ENCODE measurements at places on chromosomes 2 and 18.

DNA sequence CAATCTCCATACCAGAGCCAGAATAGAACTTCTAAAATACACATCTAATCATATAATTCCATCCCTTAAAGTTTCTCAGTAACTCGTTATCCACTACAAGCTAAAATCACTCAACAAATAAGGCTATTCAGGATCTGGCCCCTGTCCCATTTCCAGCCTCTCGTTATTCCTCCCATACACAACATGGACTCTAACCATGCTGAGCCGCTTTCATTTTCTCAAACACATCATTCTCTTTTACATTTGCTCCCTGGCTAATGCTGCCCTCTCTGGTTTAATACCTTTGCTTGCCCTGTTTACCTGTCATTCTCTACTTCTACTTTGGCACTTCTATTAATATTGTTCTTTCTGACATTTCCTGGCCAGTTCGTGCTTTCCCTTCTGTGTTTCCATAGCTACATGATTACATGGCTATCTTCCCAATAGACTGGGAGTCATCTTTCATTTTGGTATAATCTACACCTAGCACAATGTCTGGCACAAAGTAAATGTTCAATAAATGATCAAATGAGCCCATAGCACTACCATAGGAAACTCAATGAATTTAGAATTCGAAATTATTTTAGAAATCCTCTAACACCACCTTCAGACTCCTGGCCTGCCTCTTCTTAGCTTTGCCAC is 163.6 kb upstream of the VRK2 start:
- DNase-seq: no peak

GRCh38 chr18:78292618-78293380 is 686.8 kb upstream of the SALL3 start:
- DNase-seq: no peak

GRCh38 chr2:10971161-10971887 is 59.6 kb downstream of the KCNF1 start:
- no peak for DNase-seq

GRCh38 chr18:1805521-1805920 is 765.8 kb downstream of the METTL4 start:
- DNase-seq: no peak

DNA sequence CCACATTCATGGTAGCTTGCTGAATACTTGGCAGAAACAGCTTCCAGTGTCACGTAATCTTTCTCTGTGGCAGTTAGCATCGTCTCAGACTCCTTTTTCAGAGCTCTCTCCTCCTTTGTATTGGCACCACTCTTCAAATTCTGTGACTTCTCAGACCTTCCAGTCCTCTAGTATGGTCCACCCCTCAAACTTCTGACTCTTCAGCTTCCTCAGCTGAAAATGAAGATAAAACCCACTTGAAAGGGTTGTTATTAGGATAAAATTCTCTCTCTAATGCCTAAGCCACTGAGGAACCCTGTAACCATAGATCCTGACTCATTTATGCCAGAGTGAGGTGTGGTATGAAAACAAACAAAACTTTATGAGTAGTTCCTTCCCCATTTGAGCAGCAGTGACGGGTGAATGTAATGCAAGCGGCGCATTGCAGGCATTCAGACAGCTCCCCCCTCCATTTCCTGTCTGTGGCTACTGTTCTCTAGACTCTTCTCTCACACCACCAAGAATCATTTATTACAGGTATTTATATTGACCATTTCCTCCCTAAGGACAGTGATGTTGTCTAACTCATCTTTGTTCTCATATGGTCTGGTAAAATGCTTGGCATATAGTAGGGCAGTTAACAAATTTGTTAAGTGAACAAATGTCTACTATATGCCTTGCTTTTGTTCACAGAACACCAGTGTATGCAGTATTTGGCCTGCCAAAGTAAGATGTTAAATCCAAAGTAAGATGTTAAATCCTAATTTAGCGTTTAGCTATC is 35.3 kb downstream of the GALNT1 start:
- no peak for DNase-seq

- DNase-seq: no peak
Measured at GRCh38 chr18:48201337-48202005, 207.7 kb downstream of the ZBTB7C start.

GRCh38 chr2:73006969-73007710 is 64.4 kb downstream of the SFXN5 start:
- no peak for DNase-seq

DNA sequence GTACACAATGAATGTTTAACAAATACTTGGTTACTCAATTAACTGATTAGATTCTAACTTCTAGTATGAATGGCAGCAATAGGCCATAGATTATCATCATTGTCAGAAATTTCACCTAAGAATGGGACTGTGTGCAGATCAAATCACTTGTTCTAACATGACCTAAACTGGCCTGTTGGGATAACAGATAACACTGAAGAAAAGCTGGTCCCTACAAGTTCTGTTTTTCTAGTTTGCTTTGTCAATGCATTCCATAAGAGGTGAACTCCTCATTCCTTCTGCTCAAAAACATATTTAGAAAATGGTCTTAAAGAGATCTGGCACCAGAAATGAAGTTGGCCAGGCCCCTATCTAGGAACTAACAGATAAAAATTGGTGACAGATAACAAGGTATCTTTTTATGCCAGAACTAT is 175.4 kb downstream of the THADA start:
- DNase-seq: no peak

GRCh38 chr2:12304564-12305171 is 412.1 kb upstream of the TRIB2 start:
- no peak for DNase-seq

GRCh38 chr18:58900015-58900649 is 35.5 kb downstream of the ZNF532 start:
- DNase-seq: no peak

DNA sequence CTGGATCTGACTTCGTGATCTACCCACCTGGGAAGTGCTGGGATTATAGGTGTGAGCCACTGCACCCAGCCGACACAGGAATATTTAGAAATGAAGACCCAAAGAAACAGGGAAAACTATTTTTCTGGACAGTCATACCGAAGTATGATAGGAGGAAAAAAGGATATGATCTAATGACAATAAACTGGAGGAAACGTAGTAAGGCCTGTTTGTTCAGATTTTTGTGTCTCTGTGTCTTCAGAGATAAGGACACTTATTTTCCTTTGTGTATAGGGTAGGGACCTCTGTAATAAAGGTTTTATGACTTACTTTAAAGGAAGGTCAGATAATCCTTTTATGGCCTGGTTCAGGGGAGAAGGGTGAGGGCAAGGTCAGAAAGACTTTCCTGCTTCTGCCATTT is 55.9 kb downstream of the GTF2A1L start:
- DNase-seq: no peak

- DNase-seq: no peak
Measured at GRCh38 chr2:168524005-168524404, 67.9 kb downstream of the CERS6 start.

DNA sequence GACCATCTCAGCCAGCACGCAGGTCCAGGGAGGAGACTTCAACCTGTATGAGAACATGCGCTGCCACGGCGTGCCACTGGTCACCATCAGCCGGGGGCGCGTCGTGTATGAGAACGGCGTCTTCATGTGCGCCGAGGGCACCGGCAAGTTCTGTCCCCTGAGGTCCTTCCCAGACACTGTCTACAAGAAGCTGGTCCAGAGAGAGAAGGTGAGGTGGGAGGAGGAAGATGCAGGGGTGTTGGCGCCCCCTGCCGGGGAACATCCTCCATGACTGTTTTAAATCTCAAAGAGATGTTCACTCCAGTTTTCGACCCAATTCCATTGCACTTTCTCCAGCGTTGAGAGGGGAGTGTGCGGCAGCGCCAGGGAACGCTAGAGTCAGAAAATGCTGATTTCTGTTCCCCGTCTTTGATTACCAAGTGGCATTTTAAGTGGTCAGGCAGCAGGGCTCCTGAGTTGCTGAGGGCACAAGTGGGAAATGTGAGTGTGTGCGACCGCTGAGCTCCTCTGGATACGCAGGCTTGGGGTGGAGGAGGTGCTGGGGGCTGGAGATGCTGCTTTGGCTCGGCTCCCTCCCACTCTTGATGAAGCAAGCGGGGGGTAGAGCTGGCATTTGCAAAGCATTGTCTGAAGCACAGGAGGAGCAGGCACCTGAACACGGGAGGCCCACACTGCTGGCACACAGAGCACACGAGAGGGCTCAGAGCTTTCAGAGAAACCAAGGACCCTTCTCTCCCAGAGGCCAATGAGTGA is 27.7 kb upstream of the MAPRE3 start:
- DNase-seq: peak; percentile 59

GRCh38 chr2:26905341-26906198 is 57.6 kb downstream of the DPYSL5 start:
- DNase-seq: no peak

DNA sequence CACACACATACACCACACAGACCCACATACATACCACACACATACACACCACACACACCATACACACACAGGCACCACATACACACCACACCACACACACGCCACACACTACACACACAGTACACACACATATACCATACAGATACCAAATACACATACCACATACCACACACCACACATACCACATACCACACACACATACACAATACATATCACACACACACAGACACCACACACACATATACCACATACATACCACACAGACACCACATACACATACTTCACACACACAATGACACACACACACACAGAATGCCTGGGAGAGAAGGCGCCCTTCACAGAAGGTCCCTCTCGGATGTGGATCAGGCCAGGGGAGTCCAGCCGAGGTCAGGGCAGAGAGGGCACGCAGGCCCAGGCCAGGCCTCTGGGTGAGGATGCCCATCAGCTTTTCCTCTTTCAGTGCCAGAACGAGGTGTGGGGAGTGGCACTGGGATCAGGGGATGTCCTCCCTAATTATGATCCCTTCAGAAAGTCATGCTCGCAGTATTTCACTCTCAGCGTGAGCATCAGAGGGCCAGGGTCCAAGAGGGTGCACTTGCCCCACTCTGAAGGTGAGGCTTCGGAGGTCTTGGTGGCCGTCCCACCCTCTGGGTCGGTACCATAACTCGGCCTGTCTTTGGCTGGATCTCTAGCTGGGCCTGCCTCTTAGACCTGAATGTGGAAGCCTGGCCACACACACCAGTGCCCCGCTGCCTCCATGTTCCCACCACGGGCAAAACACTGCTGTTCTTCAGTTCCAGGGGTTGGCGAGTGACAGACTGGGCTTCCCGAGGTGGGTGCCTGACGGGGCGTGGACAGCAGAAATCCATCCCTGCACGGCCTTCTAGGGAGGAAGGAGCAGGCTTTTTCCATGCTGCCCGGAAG is 70.6 kb upstream of the ODC1 start:
- no peak for DNase-seq

GRCh38 chr18:75365837-75366236 is 61.7 kb downstream of the SMIM21 start:
- no peak for DNase-seq

DNA sequence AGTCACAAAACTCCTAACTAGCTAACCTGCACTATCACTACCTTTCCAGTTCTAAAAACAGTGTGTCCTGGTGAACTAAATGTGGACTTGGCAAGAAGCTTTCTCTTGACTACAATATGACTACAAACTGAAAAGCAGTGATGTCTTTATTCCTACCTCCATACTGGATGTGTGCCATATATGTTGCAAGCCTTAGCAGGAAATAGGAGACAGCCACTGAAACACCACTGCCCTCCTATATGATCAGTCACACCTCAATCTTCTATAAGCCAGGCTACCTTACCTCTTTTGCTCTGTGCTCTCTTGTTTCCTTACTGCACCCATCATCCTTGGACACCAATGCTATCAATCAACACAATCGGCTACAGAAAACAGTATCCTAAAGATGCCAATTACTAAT is 34.1 kb downstream of the SS18 start:
- no peak for DNase-seq

GRCh38 chr18:59878644-59879043 is 21.2 kb upstream of the PMAIP1 start:
- no peak for DNase-seq

DNA sequence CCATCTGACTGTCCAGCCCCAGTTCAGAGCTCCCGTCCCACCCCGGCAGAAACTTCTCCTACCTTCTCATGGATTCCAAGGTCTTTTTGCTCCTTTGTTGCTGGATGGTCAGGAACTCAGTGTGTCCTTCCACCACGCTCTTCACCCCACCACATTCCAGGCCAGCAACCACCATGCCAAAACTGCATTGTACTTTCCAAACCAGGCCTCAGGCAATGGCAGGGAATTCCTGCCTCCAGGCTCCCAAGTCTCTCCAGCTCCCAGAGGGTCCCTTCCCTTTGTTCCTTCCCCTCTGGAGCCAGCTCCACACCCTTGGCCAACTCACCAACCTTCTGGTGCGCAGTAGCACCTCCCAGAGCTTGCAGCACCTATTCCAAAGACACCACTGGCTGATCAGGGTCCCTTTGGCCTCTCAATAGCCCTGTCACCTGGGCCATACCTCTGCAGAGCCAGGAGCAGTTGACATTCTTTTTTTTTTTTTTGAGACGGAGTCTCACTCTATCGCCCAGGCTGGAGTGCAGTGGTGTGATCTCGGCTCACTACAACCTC is 8.1 kb downstream of the CHMP1B start:
- DNase-seq: no peak

DNA sequence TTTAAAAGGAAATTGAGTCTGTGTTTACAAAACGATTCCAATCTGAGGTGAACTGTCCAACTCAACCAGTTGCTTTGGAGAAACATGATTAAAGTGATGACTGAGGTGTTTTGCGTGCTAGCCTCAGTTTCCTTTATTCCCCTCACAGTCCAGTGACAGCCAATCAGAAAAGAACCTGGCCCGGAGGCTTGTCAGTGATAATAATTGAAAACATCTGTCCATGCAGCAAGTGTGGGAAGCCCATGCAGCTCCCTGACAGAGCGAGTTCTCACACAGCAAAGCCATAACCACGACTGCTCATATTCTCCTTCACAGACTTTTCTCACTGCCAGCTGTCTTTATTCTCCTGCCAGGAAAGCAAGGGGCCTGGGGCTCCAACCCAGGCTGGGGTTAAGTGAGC is 613.4 kb downstream of the ARHGAP15 start:
- DNase-seq: no peak
